ENCODE measurements at places on chromosomes 6 and 20.

DNA sequence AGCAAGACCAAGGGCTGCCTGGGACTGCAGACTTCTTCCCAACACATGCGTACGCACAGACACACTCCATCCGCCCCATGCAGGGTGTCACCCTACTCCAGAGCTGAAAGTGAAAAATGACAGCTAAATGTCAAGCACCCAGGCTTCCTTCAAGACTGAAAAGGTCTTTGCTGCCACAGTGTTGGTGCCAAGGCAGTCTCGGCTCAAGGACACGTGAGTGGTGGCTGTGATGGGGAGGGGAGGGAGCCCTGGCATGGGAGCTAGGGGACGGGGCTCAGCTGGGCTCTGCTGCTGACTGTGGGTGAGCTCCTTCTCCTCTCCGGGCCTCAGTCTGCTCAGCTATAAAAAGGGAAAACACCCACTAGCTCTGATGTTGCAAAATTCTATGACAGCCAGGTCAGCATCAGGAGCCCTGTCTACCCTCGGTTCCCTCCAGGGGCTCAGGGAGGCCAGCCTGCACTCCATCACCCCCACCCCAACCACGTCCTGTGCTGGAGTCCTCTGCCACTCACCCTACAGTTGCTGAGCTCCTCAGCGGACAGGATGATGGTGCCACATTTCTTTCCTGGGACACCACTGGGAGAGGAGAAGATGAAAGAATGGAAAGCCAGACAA is 47.6 kb downstream of the CPNE5 start:
- no peak for DNase-seq

DNA sequence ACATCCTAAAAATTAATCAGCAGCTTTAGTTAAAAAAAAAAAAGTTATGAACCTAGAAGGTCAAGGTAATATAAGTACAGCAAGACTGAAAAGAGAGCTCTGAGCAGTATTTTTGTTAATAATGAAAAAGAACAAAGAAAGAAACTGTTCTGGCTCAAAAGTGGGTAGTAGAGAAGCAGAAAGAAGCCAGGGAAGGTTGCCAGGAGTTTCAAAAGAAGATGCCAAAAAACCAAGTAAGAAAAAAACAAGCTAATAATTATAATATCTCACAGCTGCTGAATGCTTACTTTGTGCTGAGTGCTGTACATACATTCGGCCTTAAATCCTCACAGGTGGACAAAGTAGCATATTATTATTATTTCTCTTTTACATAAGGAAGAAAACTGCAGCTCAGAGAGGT is 31.9 kb downstream of the NRSN1 start:
- DNase-seq: no peak

GRCh38 chr6:25550631-25551030 is 101.4 kb upstream of the SCGN start:
- no peak for DNase-seq

- DNase-seq: no peak
Measured at GRCh38 chr6:154754152-154754551, 20.9 kb downstream of the SCAF8 start.

DNA sequence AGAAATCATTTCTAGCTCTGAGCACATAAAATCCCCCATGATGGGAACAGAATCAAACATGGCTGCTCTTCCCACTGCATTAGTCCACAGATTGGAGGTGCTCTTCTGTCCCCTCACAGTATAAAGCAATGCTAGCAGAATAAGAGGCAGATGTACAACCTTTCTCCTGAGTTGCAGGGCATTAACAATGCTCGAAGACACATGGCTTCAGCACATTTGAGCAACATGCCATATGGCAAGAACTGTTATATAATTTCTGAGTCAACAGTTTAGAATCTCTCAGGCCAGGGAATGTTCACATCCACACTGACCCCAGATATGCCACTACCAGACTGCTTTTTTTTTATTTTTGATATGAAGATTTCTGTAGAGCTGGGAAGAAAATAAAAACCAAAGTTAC is 119.6 kb downstream of the KIF13A start:
- DNase-seq: no peak

DNA sequence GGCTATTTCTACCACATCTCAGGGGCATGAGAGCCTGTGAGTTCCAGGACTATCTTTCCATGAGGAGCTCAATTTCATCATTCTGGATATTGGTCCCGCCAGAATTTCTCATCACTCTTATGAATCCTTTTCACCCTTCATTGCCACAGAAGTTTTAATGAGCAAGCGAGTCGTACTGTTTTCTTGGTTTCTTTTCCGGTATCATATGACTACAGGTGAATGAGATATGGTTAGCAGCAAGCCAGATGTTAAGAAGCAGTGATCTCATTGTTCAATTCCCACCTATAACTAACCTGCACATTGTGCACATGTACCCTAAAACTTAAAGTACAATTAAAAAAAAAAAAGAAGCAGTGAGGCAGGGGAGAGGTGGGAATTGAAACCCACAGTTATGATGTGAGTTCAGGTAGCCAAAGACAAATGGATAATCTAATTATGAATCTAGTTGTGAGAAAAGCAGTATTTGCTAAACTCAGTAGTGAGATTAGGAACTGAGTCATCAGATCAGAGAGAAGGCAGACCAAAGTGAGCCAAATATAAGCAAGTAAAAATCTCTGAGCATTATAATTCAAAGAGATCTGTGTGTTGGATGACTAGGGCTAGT is 78.0 kb upstream of the ELOVL5 start:
- DNase-seq: no peak

- no peak for DNase-seq
Measured at GRCh38 chr6:169097381-169097959, 156.2 kb downstream of the THBS2 start.

GRCh38 chr20:53579266-53579580 is 14.4 kb downstream of the ZNF217 start:
- no peak for DNase-seq

Measured in stimulated activated CD4-positive, alpha-beta T cell treated with anti-CD3 and anti-CD28 coated beads, Interleukin-4, amount 100 ng/mL, for 1 hour (primary cell).